ENCODE measurements at places on chromosomes 7 and 10. TPM values are rescaled to one million over a fixed set of nuclear protein-coding genes. Genes with fewer than 3 reads are reported as not detected.

The SMKR1 gene
- polyA plus RNA-seq, result 1.8 TPM

The NUP205 gene
- polyA plus RNA-seq, result 28.1 TPM

The HKDC1 gene
- polyA plus RNA-seq, result 0.09 TPM

The PGAM1 gene
- polyA plus RNA-seq, result 498 TPM

The PDCD4 gene
- 54.6 TPM for polyA plus RNA-seq

The DRGX gene
- polyA plus RNA-seq, result not detected

The RNF133 gene
- 0.10 TPM for polyA plus RNA-seq

The DNAJC12 gene
- polyA plus RNA-seq, result 2.3 TPM

The ITIH5 gene
- 0.22 TPM for polyA plus RNA-seq

The CDC14C gene
- polyA plus RNA-seq, result 0.08 TPM

The CALU gene
- 835 TPM for polyA plus RNA-seq

The SH2B2 gene
- 0.18 TPM for polyA plus RNA-seq

The ECHDC3 gene
- polyA plus RNA-seq, result 13.8 TPM

The NUTM2D gene
- polyA plus RNA-seq, result 1.1 TPM

The ARHGEF35 gene
- polyA plus RNA-seq, result 1.9 TPM

The LRRD1 gene
- 0.02 TPM for polyA plus RNA-seq

The SRPK2 gene
- polyA plus RNA-seq, result 27.8 TPM

The IGF2BP3 gene
- 21.6 TPM for polyA plus RNA-seq

The LRIT1 gene
- polyA plus RNA-seq, result not detected

The LDB1 gene
- 41.6 TPM for polyA plus RNA-seq

The RTKN2 gene
- 2.9 TPM for polyA plus RNA-seq

Data from fibroblast of lung (primary cell).